MG63 (cell line): ENCODE measurements at places on chromosomes 12 and 14. TPM values are rescaled to one million over a fixed set of nuclear protein-coding genes. Genes with fewer than 3 reads are reported as not detected.

GRCh38 chr12:62895351-62895877 is 39.5 kb downstream of the PPM1H start:
- DNase-seq, result no peak

- no peak for DNase-seq
These were observed 42.2 kb upstream of the APPL2 start for GRCh38 chr12:105278043-105278697.

DNA sequence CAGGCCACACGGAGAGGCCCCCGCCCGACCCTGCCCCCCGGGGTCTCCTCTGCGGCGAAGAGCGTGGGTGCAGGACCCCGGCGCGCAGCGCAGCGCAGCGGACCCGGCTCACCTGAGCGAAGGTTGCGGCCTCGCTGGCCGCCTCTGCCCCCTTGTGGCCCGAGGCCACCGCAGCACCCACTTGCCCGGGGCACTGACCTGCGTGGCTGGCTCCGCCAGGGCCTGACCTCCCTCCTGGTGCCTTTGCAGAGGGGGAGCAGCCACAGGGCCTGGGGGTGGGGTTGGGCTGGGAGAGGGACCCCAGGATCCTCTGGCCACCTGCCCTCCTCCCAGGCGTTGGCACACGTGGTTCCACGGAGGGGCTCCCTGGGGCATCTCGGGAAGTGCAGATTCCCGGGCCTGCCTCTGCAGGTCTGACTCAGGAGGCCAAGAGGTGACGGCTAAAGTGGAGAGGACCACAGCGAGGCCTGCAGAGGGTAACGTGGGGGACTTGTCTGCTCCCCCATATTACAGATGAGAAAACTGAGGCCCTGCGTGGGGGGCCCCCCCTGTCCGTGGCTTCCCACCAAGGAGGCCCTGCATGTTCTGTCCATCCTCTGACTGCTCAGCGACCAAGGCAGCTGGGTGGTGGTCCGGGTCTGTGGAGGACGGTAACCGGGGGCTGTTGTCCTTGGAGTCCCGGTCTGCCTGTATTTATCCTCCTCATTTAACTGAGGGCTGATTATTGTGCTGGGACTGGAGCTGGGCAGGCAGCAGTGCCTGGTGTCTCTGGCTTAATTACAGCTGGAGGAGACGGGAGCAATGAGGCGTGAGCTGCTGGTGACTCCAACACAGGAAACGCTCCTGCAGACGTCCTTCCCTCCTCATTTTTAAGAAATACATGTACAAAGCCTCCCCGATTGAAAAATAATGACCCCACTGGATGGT is 67.9 kb upstream of the BEGAIN start:
- no peak for DNase-seq

DNA sequence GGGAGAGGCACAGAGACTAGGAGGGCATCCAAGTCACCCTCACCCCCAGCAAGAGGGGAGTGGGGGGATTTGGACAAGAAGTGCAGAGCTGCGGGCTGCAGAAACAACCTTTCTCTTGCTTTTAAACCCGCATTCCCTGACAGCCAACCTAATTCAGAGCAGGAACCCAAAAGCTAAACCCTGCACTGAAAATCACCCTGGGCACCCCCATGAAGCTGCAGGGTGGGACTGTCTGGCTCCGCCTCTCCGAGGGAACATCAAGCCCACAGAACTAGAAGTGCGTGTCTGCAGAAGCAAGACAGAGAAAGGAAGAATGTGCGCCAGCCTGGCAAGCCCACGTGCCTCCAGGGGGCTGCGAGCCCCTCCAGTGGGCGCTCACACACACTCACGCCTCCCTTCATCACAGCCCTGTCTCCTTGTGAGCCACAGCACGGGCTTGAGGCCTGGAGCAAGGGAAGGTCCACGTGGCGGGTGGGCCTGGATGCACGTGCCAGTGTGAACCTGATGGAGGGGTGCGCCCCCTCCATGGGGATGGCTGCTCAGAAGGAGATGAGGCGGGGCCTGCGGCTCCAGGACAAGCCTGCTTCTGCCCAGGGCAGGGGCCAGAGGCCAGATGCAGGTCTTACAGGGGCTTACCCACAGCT is 27.8 kb upstream of the PNMA1 start:
- no peak for DNase-seq

GRCh38 chr14:100469632-100470522 is 117.3 kb downstream of the BEGAIN start:
- no peak for DNase-seq

DNA sequence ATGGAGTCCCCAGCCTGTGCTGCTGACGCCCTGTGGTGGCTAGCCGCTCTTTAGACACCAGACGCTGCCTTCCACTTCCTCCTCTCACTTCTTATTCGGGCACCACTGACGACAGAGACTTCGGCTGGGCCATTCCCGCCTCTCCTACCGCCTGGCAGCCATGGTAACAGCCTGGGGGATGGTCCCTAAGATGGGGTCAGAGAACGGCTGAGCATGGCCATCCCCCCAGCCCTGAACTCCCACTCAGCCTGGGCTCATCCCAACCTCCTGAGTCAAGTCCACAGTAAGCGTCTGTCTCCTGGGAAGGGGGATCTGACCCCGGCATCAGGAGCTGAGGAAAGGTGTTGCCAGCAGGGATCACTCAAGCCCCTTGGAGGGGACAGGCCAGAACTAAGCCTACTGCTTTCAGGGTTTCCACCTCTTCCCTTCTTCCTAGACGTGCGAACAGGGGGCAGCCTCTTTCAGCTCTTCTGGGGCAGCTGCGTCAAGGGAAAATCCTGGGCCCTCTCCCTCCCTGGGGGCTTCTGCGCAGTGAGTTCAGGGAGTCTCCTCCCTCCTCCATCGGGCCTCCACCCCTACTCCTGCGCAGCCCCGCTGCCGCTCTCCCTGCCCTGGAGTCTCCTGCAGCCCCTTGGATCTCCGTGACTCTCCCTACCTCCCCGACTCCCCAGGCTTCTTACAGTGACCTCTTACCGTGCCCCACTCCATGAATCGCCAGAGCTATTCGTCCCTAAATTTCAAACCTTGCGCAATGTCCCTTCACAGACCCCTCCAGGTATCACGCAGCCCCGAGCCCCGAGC is 643 bp upstream of the TAMALIN start:
- no peak for DNase-seq

- no peak for DNase-seq
These were observed 110.2 kb downstream of the SNAPC1 start for GRCh38 chr14:61872452-61872851.

GRCh38 chr12:9378430-9378835 is 170.2 kb upstream of the PZP start:
- no peak for DNase-seq

DNA sequence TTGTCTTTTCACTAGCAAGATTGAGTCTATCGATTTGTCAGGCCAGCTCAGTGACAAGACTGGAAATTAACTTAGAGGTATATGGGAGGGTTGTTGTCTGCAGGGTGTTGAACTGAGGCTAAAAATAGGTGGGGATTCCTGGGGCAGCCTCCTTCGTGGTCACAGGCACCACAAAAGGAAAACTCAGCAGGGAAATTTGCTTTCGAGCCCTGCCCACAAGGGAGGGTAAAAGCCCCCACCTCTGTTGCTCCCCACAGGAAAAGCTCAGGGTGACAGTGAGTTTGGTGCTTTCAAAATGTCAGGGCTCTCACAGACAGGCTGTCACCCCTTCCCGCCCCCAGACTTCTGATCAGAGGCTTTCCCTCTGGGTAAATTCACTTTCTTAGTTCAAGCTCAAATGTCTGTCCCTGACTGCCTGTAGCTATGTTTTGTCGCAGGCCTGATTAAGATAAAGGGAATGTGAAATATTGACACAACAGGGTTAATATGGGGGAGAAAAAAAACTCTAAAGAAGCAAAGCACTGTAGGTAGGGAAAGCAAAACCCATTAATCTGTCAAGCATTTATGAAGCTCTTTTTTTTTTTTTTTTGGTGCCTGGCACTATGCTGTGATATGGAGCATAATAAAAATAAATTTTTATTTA is 11.7 kb upstream of the NFKBIA start:
- DNase-seq, result no peak

- no peak for DNase-seq
These were observed 178.4 kb upstream of the PARP11 start for GRCh38 chr12:4051596-4051995.

The ERP27 gene
- total RNA-seq, result not detected in 2 replicates

The ADAMTS20 gene
- total RNA-seq, result not detected in 2 replicates

The KSR2 gene
- not detected in 2 replicates for total RNA-seq
